Sigmoid colon (tissue), 7 donors: ENCODE measurements at places on chromosomes 3 and 15.

GRCh38 chr3:171825222-171825828, 15.0 kb upstream of the PLD1 start:
- no peak overlapping the region for H3K4me3 ChIP-seq
- H3K27ac ChIP-seq, result peak overlapping the region; percentile 34
- no peaks in the 10 kb centered on the region for H3K27me3 ChIP-seq

GRCh38 chr15:70518201-70519003, 245.0 kb downstream of the UACA start:
- H3K4me1 ChIP-seq, result no peaks in the 10 kb centered on the region
- no peak overlapping the region for H3K4me3 ChIP-seq
- H3K27ac ChIP-seq, result no peak overlapping the region
- H3K36me3 ChIP-seq, result no peaks in the 10 kb centered on the region
- no peaks in the 10 kb centered on the region for H3K27me3 ChIP-seq
- peak; percentile 30 for DNase-seq

GRCh38 chr15:99485992-99486370, 79.8 kb upstream of the MEF2A start:
- H3K4me1 ChIP-seq, result peaks cover 25% of the 10 kb centered on the region
- H3K4me3 ChIP-seq, result peak overlapping the region; percentile 47
- no peaks in the 10 kb centered on the region for H3K27me3 ChIP-seq
- no peak for DNase-seq
- no peaks in the 10 kb centered on the region for H3K36me3 ChIP-seq
- peak overlapping the region; percentile 57 for H3K27ac ChIP-seq

DNA sequence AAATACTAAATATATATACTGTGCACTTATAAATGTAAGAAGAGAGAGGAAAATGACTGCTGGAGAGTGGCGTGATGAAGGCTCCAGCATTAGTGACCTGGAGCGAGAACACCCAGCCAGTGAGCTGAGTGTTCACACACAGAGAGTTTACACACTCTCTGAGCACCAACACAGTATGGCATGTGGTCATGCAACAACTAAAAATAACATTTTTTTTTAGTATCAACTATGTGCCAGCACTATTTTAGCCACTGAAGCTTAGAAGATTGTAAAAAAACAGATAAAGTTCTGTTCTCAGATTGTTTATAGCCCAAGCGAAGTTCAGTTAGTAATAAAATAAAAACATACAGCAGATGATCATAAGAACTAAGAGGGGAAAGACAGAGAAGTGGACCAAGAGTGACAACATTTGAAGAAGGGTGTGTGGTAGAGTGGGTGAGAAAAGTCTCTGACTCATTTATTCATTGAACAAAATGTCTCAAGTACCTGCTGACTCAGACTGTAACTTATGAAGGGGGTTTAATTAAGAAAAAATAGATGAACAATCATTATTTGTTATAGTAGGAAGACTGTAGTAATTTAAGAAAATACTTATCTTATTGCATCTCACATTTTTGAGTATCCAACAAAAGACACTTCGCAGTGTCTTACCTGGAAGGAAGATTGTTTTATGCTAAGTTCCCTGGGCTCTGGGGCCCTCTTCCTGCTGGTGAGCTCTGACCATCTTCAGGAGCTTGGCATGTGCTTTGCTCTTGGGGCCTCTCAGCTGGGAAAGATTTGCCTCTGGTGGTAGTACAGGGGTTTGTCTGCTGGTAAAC, 43.8 kb downstream of the GAP43 start:
- no peaks in the 10 kb centered on the region for H3K27me3 ChIP-seq
- no peak overlapping the region for H3K4me3 ChIP-seq
- no peak for DNase-seq
- H3K4me1 ChIP-seq, result no peaks in the 10 kb centered on the region
- H3K36me3 ChIP-seq, result no peaks in the 10 kb centered on the region
